NB4 (cell line): ENCODE measurements at places on chromosomes 11 and 22.

DNA sequence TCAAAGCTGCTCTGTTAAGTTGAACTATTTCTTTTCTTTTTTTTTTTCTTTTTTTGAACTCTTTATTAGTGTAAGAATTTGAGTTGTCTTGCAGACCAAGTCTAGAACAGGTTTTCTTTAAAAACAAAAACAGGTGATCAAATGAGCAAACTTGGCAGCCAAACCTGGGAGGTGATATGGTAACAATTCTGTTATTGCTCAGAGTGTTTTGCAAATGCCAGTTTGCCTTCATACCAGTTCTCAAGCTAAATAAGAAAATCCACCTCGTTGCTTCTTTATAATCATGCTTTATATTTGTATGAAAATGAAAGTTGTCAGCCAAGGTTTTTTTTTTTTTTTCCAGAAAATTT lies 76.9 kb downstream of the DEPDC5 start:
- no peak for DNase-seq

DNA sequence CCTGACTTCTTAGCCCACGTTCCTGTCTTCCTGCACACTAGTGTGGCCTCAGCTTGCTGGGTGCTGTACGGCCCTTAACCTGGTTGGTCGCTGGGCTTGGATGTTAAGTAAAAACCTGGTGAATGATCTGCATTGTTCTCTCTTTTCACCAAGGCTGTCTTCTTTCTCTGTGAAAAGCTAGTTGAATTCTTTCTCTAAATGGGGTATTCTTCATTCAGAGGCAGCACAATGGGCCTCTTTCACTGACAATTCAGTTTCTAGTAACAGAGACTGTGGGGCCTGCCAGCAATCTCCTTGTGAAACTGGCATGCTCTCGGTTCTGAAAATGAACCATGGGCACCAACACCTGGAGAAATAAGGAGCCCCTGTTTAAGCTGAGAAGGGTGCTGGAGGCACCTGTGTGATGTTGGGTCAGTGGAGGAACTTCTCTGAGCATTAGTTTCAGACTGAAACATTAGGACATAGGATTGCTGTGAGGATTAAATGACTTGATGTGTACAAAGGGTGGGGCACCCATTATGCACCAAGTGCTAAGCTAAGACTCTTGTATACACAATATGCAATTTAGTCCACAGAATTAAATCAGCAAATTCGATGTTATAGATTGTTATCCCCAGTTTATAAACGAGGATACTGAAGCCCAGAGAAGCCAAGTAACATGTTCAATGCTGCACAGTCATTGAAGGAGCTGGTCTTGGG lies 33.1 kb upstream of the ELF5 start:
- DNase-seq = no peak

DNA sequence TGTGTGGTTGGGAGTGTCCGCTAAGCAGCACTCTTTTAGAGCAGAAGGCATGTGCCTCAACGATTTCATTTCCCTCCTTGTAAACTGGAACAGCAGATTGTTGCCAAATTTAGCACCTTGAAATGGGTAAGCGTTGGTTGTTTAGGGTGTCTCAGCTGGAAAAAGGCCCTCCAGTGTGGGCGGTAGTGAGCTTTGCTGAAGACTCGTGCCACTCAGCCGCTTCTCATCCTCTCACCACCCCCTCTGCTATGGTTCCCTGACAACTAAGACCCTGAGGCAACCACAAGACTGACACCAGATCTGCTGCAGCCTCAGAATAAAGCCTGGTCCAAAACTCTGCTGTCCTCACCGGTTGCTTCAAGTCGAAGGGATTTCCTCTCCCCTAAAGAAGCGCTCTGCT lies 9.9 kb upstream of the FERMT3 start:
- DNase-seq = no peak

- no peak for DNase-seq
Observed at GRCh38 chr11:4610258-4610935, 2.4 kb upstream of the TRIM68 start.

GRCh38 chr11:77658213-77659013 lies 20.8 kb upstream of the CLNS1A start:
- no peak for DNase-seq

GRCh38 chr11:18774801-18775200 lies 16.8 kb downstream of the PTPN5 start:
- DNase-seq = no peak

- no peak for DNase-seq
Observed at GRCh38 chr11:64757549-64758329, 2.0 kb downstream of the PYGM start.

DNA sequence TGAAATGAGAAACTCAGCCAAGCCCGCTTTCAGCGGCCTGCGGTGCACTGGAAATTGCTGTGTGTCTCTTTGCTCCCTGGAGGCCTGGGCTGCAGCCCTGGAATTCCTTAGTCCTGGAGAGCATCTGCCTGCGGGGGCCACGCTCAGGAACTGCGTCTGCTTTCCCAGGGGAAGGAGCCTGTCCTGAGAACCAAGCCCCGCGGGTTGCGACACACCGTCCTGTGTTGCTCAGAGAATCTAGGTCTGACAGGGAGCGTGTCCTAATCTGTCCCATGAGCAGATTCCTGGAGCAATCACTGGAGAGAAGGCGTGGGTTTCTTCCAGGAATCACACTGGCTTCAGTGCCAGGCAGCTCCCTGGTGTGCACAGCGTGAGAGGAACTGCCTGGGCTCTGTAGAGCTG lies 708.1 kb downstream of the BRD1 start:
- DNase-seq = no peak

DNA sequence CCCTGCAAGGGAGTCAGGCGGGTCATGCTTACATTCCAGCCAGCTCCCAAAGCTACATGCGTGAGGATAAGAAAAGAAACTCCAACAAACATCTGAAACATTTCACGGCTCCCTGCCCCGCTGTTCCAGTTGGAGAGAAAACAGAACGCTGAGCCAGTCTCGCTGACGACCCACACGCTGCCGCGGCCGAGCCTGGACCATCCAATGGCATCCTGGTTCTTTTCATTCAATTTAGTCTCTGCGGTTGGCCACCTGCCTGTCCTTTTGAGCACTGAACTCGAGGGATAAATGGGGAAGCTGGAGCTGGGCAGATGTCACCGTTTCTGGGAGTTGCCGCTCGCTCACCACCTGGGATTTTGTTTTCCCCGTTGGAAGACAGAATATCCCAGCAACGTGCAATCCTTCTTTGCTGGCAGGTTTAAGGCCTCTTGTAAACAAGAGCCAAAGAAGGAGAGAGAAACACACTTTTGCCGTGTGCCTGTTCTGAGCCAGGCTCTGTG lies 45.3 kb upstream of the SHISAL1 start:
- no peak for DNase-seq

DNA sequence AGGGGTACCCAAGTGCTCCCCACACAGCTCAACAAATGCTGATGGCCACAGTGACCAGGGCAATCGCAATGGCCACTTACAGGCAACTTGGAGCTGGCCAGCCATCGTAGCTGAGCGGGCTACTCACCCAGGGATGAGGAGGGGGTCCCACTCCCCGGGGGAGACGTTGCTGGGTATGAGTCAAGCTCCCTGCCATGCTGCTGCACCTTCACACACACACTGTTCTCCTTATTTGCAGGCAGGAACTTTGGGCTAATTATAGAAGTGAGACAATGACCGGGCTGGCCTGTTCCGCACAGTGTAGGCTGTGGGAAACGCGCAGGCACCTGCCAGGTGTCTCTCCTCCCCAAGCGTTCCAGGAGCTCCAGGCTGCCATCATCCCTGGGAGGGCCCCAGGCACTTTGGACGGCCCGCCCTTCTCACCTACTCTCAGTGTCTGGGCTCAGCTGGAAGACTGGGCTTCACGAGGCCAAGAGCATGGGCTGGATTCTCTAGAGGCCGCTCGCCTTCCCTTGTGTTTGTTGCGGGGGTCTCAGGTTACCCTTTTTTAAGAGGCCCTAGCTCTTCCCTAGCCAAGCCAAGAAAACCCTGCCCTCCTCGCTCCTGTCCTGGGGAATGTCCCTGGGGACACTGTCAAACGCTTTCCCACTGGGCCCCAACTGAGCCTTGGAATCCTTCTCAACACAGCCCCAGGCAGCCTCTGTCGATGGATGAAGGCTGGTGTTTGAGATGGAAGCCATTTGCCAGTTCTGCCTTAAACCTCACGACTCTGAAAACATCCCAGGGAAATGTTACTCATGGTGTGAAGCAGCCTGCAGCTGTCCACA lies 73.0 kb downstream of the RTL6 start:
- no peak for DNase-seq

GRCh38 chr11:71265559-71266092 lies 13.2 kb upstream of the SHANK2 start:
- no peak for DNase-seq

GRCh38 chr11:131851964-131852755 lies 481.7 kb downstream of the NTM start:
- DNase-seq = no peak

- DNase-seq = no peak
Observed at GRCh38 chr11:68980776-68981065, at the start of gene MRGPRD. Gene MRGPRD (minus strand): TSS chr11:68980986. CDS start chr11:68980986, 0 bp downstream.

DNA sequence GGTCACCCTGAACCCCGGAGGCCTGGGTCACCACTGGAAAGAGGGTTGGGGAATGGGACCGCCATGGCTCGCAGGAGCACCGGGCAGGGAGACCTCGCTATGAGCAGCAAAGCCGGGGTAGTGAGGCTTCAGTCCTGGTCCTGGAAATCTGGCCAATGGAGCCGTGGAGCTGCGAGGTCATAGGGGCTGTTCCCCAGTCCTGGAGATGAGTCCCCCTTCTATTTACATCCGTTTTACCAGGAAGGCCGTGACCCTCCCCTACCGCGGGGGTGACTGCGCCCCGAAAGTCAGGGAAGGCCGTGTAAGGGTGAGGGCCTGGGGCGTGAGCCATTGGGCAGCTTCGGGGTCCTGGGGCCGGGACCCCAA lies 449 bp downstream of the PIDD1 start:
- DNase-seq = no peak

DNA sequence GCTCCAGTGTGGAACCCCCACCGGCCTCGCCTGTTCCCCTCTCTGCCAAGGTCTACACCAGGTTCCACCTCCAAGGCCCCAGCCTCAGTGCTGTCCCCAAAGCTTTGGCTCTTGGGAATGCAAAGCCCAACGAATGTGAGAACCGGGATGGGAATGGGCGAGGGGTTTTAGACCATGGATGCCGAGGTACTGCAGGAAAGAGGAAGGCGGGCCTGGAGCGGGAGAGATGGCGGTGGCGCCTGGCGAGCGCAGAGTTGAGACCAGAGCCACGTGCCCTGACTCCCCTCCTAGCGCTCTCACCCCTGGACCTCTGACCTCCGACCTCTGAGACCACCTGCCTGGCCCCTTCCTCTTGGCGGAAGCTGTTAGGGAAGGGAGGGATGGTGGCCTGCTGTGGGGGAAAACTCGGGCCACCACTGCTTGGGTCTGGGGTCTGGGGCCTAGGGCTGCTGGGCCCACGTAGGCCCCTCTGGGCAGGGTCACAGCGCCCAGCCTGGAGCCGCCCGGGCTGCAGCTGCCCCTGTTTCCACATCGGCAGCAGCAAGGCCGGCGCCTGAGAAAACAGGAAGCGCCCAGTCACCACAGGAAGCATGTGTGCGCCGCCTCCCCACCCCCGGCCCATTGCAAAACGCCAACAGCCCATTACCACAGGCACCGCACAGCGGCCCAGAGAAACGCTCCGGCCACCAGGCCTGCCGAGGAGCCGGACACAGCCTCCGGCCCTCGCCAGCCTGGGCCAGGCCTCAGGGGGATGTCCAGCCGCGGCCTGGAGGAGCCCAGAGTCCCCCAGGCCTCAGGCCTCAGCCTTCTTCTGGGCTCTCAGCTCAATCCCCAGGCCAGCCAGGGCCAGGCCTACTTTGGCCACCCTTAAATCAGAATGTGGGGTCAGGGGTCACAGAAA lies 13.8 kb upstream of the SLC39A13 start:
- DNase-seq = peak; percentile 95

DNA sequence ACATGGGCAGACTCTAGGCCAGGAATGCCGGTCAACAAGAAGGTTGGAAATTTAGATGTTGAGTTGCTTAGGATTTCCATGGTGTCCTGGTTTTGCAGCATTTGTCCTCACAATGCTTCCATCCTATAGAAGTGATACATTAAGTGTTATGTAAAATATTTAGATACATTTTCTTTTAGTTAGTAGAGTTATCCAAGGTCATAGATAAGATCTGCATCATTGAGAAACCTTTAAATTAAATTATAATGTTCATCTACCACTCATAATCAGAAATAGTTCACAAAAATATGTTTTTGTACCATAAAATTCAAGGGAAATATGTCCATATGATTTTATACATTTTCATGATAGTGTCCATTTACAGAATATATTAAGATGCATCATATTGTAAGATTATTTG lies at the start of gene OR51F1:
Gene OR51F1, minus strand, starts transcription at position 101 of the 400 bp plus-strand sequence. Its CDS starts 0 bp downstream, at position 101.
- DNase-seq = no peak

DNA sequence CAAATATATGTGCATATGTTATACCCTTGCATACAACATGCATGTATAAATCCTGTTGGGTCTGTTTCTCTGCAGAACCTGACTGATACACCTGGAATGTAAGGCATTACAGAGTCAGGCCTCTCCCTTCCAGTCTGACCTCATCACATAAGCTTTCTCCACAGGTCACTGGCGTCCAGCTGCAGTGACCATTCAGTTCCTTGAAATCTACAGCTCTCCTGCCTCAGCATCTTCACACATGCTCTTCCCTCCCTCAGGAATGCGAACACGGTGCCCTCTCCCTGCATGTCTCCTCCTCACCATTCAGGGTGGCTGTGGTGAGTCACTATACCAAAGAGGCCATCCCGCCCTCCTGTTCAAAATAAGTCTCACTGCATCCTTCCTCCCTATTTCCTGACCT lies 657.8 kb upstream of the B3GAT1 start:
- DNase-seq = no peak

DNA sequence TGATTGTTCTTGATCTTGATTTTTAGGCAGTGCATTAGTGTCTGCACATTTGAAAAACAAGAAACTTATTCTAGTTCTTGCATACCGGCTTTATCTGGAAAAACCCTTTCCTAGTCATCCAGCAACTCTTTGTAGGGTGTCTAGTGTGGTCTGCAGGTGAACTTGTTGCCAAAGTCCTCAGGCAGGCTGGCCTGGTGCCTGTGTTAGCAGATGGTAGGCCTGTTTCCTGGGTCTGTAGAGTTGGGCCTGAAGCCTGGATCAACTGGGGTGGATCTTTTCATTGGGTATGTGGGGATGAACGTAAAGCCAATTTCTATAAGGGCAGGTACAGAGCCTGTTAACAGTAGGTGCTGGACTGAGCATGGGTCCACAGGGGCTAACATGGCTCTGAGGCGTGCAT lies 5.6 kb upstream of the GLYATL1 start:
- DNase-seq = no peak

GRCh38 chr11:75525433-75526191 lies at the start of gene GDPD5:
Gene GDPD5 (minus strand): TSS chr11:75525941. CDS start chr11:75477735, 48,206 bp downstream.
- peak; percentile 93 for DNase-seq
